D721Med (cell line): ENCODE measurements at places on chromosomes 6 and 20.

- DNase-seq: no peak
Observed at GRCh38 chr6:140274548-140274947, 900.1 kb upstream of the CITED2 start.

- no peak for DNase-seq
Observed at GRCh38 chr20:50886184-50886790, 45.0 kb downstream of the ADNP start.

DNA sequence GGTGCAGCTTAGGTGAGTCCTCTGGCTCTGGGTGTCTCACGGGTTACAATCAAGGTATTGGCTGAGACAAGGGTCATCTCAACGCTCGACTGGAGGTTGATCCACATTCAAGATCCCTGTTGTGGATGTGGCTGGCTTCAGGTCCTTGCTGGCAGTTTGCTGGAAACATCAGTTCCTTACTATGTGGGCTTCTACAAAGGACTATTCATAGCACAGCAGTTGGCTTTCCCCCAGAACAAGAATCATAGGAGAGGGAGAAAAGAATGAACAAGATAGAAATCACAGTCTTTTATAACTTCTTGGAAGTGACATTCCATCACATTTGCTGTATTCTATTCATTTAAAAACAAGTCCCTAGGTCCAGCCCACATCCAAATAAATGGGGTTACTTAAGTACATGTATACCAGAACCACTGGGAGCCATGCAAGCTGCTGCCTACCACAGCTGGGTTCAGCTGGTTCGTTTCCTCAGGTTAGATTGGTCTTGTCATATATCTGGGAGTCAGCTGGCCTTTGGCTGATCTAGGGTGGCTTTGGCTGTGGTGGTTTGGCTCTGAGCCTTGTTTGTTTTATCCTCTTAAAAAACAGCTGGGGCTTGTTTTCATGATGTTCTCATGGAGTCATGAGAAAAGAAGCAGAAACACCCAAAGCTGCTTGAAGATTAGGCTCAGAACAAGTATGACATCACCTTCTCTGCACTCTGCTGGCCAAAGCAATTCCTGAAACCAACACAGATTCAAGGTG is 433.2 kb upstream of the SPTLC3 start:
- no peak for DNase-seq

DNA sequence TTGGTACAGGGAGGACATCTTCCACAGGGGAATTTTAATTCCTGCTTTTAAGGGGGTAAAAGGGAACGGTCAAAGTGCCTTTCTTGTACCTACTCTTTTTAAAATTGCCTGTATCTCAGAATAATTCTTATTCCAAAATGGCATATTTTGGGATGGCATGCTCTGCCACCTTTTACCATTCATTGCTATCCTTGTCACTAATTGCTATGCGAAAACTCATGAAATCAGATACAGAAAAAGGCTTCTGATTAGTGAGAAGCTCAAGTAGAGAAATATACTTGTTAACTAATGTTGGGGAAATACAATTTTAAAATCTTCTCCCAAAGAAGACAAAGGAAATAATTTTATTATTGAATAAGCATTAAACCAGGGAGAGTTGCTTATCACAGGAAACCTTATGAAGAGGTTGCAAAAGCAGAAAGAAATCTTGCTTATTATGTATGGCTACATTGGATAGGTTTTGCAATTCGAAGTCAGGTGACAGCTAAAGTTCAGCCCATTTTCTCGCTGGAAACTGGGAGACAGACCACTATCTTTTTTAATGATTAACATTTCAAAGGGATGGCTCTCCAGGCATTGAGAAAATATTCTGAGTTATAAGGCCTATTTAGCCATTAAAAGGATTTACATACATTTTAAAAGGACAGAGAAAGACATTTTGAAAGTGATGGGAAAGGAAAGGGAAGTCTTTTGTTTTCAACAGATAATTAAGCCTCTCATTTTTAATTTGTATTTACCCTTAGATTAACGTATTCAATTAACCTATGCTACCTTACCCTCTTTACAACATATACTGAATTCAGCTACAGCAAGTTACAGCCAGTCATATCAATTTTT is 110.3 kb upstream of the PRSS16 start:
- no peak for DNase-seq

DNA sequence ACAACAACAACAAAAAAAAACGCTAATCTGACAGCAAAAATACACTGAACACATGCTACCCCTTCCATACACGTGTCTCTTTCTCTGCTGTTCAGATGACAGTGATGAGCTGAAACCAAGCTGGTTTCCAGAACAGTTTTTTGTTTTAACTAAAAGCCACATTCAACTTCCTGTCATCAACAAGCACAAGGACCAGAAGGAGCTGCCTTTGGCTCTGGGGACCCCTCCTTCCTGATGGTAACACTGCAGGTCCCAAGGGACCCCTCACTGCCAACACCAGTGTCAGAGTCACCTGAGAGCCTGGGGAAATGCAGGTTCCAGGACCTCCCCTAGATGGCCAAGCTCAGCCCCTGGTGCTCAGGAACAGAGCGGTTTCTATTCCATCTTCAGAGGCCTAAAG is 6.0 kb downstream of the CST7 start:
- DNase-seq: no peak

DNA sequence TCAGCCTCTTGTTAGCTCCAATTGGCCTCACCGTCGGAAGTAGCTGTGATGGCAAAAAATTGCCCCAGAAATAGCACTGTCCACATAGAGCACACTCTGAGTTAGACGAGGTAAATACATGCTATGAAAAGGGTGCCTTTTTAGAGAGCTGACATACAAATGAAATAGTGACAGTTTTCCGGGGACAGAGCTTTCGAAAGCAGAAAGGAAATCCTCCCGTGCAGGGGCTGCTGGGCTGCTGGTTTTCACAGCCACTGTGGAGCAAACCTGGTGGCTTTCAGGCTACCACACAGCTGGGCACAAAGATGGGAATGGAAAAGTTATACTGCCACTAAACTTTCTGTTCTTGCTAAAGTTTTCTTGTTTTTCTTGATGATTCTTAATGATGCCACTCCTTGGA is 8.3 kb downstream of the SLPI start:
- no peak for DNase-seq

DNA sequence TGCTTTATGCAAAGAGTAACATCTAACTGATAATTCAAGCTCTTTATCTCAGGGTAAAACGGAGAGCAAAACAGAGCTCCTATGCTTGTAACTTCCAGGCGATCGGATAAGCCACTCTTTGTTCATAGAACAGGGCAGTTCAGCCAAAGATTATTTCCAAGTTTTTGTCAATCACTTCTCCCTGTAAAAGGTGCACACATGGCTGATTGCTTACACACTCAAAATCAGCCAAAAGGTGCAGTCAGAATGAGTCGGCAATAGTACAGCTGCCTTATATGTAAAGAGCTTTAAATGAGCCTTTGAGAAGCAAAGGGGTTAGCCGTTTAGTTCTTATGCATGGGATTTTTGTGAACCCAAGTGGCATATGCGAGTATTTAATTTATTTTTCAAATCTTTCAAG is 449.6 kb upstream of the POU3F2 start:
- DNase-seq: no peak

DNA sequence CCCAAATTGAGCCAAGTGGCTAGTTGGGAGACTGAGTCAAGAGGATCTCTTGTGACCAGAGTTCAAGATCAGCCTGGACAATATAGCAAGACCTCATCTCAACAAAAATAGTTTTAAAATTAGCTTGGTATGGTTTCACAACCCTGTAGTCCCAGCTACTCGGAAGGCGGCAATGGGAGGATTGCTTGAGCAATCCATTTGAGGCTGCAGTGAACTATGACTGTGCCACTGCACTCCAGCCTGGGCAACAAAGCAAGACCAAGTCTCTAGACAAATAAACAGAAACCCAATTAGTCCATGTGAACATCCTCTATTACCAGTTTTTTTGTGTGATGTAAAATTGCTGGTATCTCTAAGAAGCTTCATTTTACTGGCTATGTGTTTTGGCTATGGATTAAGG is 106.2 kb downstream of the TULP4 start:
- no peak for DNase-seq

DNA sequence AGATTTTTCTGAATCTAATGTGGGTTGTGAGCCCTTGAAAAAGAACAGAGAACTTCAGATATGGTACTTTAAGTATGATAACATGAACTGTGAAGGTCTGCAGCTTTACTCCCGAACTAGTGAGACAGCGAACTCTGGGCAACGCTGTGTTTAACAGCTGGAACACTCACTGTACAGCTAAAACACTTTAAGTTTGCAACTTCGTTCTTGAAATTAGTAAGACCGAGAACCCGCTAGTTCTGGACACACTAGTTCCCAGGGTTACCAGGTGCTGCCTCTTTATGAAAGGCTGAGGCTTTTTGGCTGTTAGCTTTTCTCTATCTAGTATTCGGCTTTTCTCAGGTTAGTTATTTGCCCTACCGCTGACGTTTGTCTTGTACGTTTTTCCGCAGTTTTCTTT is 52.9 kb downstream of the RIOK1 start:
- DNase-seq: no peak

- DNase-seq: no peak
Observed at GRCh38 chr20:2171266-2171790, 69.7 kb downstream of the STK35 start.

- DNase-seq: no peak
Observed at GRCh38 chr20:50501972-50502745, 8.0 kb upstream of the PTPN1 start.

DNA sequence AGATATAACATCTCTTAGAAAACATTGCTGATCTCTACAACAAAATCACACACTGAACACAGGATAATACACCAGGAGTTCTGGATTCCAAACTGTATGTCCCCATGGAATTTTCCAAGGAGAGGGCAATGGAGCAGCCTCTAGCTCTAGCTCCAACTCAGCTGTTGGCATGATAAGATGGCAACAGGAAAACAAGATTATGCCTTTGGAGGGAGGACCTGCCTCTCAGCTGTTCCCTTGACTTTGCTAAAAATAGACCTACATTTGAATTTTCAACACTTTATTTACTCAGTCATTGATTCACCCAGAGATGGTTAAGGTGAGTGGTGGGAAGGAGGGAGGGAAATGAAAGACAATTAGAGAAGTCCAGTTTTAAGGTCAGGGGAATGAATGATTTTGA is 246.7 kb downstream of the ALDH8A1 start:
- no peak for DNase-seq

DNA sequence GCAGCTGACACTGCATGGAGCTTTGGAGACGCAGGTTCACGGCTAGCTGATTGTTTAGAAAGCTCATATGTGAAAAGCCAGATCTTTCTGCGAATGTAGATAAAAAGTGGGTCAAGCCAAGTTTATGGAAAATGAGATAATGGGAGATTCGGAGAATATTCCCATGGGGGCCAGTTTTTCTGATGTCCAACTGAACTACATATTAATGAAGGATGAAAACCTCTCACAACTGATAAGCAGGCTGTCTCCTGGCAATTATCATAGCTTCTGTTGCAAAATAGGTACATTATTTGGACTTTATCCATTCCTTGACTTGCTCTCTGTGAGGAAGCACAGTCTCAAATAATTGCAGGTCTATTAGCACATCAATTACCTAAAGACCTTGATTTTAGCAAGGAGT is 21.1 kb downstream of the HDGFL1 start:
- DNase-seq: no peak

- DNase-seq: no peak
Observed at GRCh38 chr20:22462975-22463914, 121.1 kb downstream of the FOXA2 start.

DNA sequence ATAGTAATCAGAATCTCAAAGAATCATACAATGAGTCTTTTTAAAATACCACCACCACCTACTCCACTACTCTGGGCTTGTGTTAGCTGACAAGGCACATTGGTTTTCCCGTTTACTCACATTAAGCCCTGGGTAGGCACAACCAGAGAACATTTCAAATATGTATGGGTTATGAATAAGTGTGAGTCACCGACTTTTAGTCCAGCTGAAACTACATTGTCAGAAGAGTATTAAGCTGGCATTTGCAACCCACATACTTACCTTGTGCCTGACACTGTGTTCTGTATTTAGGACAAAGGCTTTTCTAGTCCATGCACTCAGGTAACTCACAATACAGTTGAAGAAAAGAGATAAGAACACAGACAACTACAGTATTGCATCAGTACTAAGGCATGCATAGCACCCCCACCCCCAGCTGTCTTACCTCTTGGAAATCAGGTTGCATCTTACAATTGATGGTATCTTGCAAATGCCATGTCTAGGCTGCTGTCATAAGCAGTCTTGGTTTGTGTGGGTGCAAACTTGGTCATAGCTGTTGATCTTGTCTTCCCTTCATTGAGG is 40.3 kb upstream of the AHI1 start:
- no peak for DNase-seq

DNA sequence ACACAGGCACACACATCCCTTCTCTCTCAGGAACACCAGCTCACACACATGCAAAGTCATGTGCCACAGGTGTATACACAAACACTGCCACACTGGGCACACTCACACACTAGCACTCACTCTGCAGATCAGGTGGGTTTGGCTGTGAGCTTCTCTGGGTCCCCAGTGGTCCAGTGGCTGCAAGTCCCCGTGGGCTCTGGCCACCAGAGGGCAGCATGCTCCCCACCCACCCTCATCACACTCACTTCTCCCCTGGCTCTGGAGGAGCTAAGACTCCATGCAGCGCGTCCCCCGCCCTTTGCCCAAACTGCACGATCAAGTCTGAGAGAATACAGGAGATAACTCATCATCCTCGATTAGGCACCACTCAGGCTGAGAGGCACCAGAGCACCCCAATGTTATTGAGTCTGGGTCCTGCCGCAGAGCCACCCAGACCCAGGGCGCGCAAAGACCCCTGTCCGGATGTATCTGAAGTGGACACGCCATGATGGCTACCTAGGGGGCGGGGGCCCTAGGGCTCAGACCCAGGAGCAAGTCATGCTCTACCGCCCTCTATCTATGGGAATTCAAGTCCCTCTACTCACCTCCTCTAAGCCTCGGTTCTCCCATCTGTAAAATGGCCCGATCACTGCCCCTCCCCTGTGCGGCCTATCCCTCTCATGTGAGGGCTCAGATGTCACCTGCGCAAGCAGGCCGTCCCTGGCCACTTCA is 90.5 kb downstream of the GRM4 start:
- DNase-seq: peak; percentile 83

DNA sequence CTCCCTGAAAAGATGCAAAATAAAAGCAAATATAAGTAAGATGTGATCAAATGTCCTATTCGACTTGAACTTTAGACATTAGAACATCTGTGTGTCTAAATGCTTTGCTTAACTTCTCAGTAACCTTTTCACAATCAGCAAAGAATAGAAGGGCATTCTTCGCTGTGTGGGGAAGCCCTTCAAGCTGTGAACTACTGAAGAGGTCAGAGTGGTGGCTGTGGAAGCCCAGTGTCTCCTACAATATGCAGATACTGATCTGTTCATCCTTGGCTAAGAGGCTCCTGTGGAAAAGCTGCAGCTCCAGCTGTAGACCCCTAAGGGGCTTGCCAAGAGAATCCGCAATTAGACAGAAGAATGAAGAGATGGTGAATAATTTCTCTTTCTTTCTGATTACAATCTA is 400.3 kb upstream of the SASH1 start:
- DNase-seq: no peak

DNA sequence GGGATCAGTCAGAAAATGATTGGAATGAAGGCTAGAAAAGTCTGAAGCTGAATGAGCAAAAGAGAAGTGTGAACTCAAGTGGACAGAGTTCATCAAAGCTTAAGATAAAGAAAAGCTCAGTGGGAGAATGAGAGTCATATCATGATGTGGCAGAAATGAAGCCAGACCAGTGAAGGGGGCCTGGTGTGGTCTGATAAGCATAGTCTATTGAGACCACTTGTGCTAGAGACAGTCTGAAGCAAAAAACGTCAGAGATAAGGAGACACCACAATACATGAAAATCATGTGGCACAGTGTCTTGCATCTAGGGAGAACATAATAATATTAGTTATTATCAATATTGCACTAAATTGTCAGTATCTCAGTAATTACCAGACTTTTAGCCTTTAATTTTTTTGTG is 601.5 kb downstream of the UTRN start:
- no peak for DNase-seq

- no peak for DNase-seq
Observed at GRCh38 chr6:49528571-49528970, 21.9 kb upstream of the C6orf141 start.
